ENCODE measurements at places on chromosomes 3 and 15.

GRCh38 chr15:39942101-39942752 is 8.3 kb downstream of the EIF2AK4 start:
- DNase-seq: no peak

- no peak for DNase-seq
Observed at GRCh38 chr3:55622116-55622515, 135.0 kb upstream of the WNT5A start.

GRCh38 chr3:136898954-136899353 is 36.9 kb downstream of the NCK1 start:
- DNase-seq: no peak

GRCh38 chr3:46242120-46242519 is at the start of gene CCR3:
Gene CCR3 (plus strand): TSS chr3:46242460. CDS start chr3:46265159, 22,699 bp downstream.
- no peak for DNase-seq

DNA sequence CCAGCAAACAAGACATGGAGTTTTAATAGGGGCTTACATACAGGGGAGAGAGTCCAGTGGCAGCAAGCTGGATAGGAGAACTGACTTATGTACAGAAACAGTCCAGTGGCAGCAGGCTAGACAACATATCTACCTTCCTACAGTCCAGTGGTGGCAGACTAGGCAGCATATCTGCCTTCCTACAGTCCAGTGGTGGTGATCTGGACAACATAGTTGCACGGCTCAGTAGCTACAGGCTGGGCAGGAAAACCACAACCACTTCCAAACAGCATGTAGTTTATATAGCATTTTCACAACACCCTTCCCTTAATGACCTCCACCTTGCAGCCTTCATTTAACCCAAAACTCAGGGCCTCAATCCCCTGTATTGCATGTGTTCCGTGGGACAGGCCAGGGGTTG is 181.3 kb upstream of the EIF1B start:
- DNase-seq: no peak

DNA sequence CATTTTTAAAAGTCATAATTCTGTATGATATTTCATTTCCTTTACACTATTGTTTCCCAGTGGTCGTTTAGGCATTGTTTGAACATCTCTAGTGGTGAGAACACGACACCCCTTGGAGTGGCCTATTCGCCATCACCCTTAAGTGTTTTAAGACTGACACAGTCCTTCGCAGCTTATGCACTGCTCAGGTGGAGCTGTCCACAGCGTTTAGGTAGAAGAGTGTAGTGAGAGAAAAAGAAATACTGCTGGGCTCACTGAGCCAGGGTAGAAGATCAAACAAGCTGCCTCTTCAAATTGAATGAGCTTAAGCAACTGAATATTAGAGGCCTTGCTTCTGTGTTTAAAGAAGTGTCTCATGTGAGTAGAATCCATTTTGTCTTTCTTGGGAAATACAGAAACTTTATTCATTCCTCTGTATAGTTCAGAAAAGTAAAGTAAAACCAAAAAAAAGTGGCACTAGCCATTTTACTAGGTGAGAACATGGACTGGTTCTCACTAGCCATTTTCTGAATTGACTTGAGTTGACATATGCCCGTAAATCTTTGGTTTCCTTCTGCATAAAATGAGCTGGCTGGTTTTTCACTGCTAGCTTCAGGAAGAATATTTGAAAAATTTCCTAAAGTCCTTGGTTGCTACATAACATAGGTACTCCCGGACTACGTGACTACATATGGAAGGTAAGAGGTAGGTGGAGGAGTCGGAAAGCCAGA is 155.9 kb downstream of the P3H2 start:
- no peak for DNase-seq

- no peak for DNase-seq
Observed at GRCh38 chr3:69562020-69562419, 176.1 kb upstream of the FRMD4B start.

GRCh38 chr3:49616061-49616460 is 58.1 kb upstream of the APEH start:
- no peak for DNase-seq

DNA sequence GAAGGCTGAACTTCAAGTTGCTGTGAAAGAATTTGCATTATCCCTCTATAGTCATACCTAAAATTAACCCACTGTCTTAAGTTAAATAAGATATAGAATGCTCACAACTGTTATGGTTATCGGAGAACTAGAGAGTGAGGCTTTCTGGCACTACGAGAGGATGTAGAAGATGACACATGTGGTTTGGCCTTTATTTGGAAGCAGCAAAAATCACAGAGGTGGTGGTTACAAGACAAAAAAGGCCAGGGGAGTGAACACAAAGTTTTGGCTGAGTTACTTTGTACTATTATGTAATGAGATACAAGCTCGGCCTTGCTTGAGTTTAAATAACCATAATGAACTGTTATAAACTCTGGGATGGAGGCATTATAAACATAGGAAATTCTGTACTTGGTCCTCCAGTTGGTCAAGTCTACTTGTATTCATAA is 78.3 kb upstream of the ICE2 start:
- no peak for DNase-seq

- DNase-seq: no peak
Observed at GRCh38 chr3:150736903-150737832, 25.8 kb downstream of the SIAH2 start.

DNA sequence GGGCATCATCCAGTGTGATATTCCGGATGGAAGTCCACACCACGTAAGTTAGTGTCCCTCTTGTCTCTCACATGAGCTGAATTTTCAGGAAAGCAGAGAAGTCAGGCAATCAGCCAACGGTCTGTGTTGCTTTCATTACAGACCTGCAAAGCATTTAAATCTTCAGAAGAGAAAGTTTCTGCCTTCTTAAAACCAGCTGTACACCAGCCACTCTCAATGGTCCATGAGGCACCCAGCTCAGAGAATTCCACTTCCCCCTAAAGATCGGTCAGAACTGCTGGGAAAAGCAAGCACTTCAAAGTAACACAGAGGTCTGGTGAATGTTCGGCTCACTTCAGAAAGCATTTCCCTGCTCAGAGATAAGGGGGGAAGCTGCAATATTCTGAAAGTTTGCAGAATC is 903.7 kb downstream of the EPHA3 start:
- DNase-seq: no peak

DNA sequence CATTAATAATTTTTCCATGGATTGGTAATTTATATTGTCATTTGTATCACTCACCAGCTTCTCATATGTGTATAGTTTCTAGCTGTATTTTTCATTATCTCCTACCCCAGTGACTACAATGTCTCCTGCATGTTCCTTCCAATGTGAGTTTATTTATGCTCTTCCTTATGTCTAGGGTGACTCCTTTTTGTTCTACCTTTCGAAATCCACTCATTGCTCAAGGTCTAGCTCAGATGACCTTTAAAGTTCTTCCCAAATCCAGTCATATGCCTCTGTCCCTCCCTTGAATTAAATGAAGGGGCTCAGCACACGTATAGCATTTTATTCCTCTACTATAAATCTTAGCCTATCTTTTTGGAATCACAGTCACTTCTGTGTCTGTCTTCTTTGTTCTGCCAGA is 53.0 kb downstream of the TMEM45A start:
- DNase-seq: no peak

All from activated effector memory CD4-positive, alpha-beta T cell treated with Interleukin-2 at 50 U/mL for 16 hours (primary cell).